Endothelial cell (in vitro differentiated cells): ENCODE measurements at places on chromosomes 12 and 14. TPM values are rescaled to one million over a fixed set of nuclear protein-coding genes. Genes with fewer than 3 reads are reported as not detected.
A peak's percentile ranks its signal among the peaks of the same experiment; 100 is the strongest.

The RFX4 gene
- not detected for total RNA-seq

The HVCN1 gene
- total RNA-seq = 11.9 TPM

The KRT71 gene
- not detected for total RNA-seq

The SERPINA12 gene
- total RNA-seq = not detected

The INTS13 gene
- 20.0 TPM for total RNA-seq

The RPL10L gene
- total RNA-seq = not detected

The C14orf39 gene
- 3.8 TPM for total RNA-seq

- H3K4me1 ChIP-seq = peaks cover 44% of the 10 kb centered on the region
- peaks cover 7% of the 10 kb centered on the region for H3K27me3 ChIP-seq
- no peak for DNase-seq
These were observed 148.1 kb upstream of the CRY1 start for GRCh38 chr12:107241411-107241810.

- no peaks in the 10 kb centered on the region for H3K4me1 ChIP-seq
- H3K36me3 ChIP-seq = no peaks in the 10 kb centered on the region
- no peak for DNase-seq
- H3K4me3 ChIP-seq = no peak overlapping the region
These were observed 626.6 kb upstream of the TMEM132C start for GRCh38 chr12:127640181-127640886.

DNA sequence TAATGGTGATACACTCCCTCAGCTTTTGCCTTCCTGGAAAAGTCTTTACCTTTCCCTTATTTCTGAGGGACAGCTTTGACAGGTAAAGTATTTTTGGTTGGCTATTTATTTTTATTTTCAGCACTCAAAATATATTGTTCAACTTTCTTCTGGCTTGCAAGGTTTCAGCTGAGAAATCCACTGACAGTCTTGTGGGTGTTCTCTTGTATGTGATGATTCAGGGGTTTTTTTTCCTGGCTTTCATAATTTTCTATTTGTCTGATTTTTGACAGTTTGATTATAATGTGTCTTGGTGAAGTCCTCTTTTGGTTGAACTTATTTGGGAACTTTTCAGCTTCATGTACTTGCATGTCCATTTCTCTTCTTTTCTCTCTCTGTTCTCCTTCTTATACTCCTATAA, 73.7 kb upstream of the OTOGL start:
- DNase-seq = no peak
- no peak overlapping the region for H3K4me3 ChIP-seq
- H3K27ac ChIP-seq = no peak overlapping the region
- H3K27me3 ChIP-seq = no peaks in the 10 kb centered on the region
- no peaks in the 10 kb centered on the region for H3K4me1 ChIP-seq

DNA sequence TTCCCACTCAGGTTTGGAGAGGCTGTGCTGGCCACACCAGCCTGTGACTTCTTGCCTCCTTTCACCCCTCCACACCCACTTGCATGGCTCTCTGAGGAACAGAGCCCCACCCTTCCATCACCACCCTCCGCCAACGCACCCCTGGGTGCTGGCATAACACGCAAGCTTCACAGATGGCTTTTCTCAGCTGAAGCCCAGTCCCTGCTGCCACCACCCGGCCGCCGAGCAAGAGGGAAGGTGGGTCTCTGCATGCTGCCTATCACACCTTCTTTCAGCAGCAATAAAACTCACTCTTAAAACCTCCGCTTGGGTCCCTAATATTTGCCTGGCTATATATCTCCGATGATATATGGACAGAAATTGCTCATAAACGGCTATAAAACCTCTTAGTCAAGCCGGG, 41.6 kb downstream of the SMUG1 start:
- H3K4me1 ChIP-seq = peaks cover 2% of the 10 kb centered on the region
- peaks cover 8% of the 10 kb centered on the region for H3K27me3 ChIP-seq
- H3K4me3 ChIP-seq = no peak overlapping the region
- no peak overlapping the region for H3K27ac ChIP-seq
- H3K36me3 ChIP-seq = peaks cover 1% of the 10 kb centered on the region
- DNase-seq = no peak

DNA sequence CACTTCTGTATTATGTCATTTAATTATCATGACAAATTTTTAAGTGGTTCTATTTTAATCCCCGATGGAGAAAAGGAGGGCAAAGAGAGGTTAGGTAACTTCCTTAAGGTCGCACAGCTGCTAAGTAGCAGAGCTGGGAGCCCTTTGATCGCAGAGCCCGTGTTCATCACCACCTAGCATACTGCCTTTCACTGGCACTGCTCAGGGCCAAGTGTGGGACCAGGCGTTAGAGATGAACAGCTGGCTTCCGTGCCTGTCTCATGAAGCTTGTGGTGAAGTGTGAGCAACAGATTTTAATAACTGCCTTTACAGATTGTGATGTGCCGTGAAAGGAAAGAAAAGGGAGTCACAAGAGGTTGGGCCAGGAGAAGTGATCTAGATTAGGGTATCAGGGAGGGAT, 273.6 kb downstream of the AKAP6 start:
- H3K4me1 ChIP-seq = no peaks in the 10 kb centered on the region
- no peak overlapping the region for H3K27ac ChIP-seq
- DNase-seq = no peak
- H3K4me3 ChIP-seq = no peak overlapping the region

- H3K27me3 ChIP-seq = no peaks in the 10 kb centered on the region
- H3K27ac ChIP-seq = no peak overlapping the region
- no peaks in the 10 kb centered on the region for H3K36me3 ChIP-seq
These were observed 325.0 kb downstream of the CCER1 start for GRCh38 chr12:90630006-90630405.

- no peak overlapping the region for H3K4me3 ChIP-seq
- DNase-seq = no peak
- H3K36me3 ChIP-seq = peaks cover 3% of the 10 kb centered on the region
- peaks cover 5% of the 10 kb centered on the region for H3K27me3 ChIP-seq
- H3K27ac ChIP-seq = no peak overlapping the region
- peaks cover 22% of the 10 kb centered on the region for H3K4me1 ChIP-seq
These were observed 117.2 kb downstream of the TMX1 start for GRCh38 chr14:51357250-51357649.

DNA sequence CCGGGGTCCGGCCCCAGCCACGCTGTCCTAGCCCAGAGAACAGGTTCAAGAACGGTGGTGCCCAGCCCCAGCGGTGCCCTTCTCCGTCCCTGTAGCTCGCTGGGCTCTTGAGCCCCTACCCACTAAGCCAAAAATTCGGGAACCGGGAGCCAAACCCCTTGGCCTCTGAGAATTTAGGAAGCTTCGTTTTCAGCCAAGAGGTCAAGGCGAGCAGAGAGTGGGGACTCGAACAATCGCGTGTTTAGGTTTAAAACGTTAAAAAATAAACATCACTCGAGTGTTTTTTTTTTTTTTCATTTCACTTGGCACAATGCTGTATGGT, 6.2 kb downstream of the SIX1 start:
- no peak for DNase-seq
- H3K27ac ChIP-seq = no peak overlapping the region
- H3K4me3 ChIP-seq = no peak overlapping the region
- peaks cover 52% of the 10 kb centered on the region for H3K4me1 ChIP-seq

DNA sequence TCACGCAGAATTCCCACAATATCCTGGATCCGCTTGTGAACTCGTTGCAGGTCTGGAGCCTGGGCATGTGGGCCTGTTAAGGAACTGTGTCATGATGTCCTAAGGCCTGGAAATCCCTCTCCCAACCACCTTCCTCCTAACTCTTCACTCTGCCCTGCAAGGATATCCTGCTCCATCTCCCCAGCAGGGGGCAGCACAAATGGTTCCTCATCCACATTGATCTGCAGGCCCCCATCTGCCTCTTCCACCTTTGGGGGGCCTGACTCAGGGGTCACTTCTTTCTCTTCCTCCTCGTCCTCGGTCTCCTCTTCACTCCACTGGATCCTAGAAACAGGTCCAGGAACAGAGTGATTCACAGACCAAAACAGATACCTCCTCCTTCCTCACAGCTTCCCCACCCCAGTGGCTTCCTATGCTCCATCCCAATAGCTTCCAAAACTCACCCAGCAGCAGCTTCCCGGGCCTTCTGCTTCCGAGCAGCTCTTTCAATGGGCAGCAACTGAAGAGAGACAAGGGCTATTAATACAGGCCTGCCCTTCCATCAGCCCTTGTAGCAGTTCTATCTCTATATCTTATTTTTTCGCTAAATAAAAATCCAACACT, 4.5 kb downstream of the NOP2 start:
- peak overlapping the region; percentile 45 for H3K27ac ChIP-seq
- DNase-seq = peak; percentile 73
- H3K4me1 ChIP-seq = peaks cover 10% of the 10 kb centered on the region
- H3K27me3 ChIP-seq = peaks cover 12% of the 10 kb centered on the region

DNA sequence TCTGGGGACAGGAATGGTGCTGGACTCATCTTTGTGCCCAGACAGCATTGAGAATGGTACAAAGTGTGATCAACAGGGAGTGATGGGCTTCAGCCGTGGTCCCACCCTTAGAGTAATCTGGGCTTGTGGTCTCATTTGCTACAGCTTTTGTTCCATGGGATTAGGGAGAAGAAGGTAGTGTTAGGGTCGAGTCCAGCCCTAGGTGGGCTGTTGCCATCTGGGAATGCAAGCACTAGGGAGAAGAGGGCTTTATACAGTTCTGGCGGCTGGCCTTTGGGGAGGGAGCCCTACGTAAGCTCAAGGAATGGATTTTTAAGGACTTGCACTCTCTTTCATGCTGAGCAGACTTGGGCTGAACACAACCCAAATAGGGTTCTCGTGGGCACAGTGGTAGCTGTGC, 4.9 kb downstream of the PLEKHG3 start:
- peaks cover 46% of the 10 kb centered on the region for H3K4me1 ChIP-seq
- H3K27ac ChIP-seq = peak overlapping the region; percentile 14
- no peak for DNase-seq

DNA sequence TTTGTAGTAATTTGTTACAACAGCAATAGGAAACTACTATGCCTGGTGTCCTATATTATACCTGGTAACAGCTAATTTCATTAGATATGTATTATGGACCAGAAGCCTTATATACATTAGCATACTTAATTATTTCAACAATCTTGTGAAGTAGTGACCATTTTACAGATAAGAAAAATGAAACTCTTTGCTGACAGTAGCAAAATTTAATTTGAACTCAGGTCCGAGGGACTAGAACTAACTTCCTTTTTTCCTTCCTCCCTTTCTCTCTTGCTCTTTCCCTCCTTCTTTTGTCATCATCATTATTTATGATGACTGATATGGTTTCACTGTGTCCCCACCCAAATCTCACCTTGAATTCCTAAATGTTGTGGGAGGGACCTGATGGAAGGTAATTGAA, 482.0 kb downstream of the SNAPC1 start:
- no peaks in the 10 kb centered on the region for H3K4me1 ChIP-seq
- H3K27me3 ChIP-seq = no peaks in the 10 kb centered on the region
- no peak for DNase-seq

DNA sequence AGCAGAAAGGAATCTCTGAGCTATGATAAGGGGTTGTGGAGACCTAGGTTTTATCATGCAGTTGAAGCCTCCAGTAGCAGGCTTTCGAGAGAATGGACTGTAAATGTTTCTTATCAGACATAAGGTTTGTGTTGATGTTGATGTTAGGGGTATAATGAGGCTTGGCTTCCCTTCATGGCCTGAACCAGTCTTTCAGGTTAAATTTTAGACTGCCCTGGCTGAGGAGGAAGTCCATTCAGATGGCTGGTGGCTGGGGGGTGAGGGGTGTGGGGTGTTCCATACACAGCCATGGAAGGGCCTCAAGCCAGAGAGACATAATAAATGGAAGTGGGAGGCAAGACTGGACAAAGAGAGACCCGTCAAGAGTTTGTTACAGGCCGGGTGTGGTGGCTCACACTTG, 65.1 kb downstream of the IRF2BPL start:
- H3K27me3 ChIP-seq = peaks cover 13% of the 10 kb centered on the region
- no peak overlapping the region for H3K27ac ChIP-seq
- H3K36me3 ChIP-seq = no peaks in the 10 kb centered on the region
- no peak for DNase-seq

- H3K4me3 ChIP-seq = no peak overlapping the region
- peaks cover 10% of the 10 kb centered on the region for H3K4me1 ChIP-seq
- no peak for DNase-seq
- H3K36me3 ChIP-seq = peaks cover 23% of the 10 kb centered on the region
- no peak overlapping the region for H3K27ac ChIP-seq
- no peaks in the 10 kb centered on the region for H3K27me3 ChIP-seq
These were observed 138.5 kb downstream of the KICS2 start for GRCh38 chr12:64083285-64084210.
